ENCODE measurements at places on chromosomes 5 and 9.

DNA sequence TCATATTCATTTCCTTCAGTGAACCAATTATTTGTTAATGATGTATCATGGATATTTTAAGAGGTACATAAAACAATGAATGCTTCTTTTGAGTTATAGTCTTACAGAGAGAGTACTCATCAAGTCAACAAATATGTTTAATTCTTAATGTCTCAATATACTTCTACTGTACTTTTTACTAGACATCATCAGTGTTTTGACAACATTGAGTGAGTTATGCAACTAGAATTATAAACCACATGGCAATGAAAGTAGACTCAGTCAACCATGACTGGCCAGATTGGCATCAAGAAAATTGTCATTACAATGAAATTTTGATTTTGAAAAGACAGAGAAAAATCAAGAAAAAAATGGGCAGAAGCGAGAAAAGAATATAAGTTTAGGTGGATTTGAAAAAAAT lies 1248.1 kb upstream of the CDH18 start:
- DNase-seq: no peak

DNA sequence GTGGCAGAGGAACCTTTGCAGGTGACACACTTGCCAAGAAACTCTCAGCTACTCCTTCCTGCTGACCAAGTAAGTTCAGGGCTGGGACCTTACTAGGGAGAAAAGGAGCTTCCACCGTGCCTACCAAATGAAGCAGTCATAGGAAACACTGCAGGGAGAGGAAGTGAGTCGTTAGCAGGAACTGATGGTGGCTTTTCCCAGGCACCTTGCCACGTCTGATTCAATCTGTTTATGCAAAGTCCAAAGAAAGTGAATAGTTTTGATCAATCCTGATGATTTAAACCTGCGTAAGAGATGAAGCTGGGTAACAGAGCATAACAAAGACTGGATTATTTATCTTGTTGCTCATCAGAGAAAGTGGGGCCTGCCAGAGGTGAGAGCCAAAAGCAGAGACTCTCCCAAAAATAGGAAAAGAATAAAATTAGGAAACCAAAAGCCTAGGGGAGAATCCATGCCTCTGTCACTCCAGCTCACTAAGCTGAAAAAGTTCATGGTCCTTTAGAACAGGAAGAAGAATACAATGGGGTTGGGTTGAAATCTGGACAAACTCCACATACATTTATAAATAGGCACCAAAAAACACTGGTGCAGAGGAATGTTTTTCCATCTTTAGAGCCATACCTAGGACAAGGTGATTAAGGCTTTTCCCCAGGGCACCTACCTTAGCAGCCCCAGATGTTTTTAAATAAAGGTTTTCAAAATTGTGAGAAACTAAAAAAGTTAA lies 9.3 kb upstream of the PFDN1 start:
- DNase-seq: peak; percentile 87

DNA sequence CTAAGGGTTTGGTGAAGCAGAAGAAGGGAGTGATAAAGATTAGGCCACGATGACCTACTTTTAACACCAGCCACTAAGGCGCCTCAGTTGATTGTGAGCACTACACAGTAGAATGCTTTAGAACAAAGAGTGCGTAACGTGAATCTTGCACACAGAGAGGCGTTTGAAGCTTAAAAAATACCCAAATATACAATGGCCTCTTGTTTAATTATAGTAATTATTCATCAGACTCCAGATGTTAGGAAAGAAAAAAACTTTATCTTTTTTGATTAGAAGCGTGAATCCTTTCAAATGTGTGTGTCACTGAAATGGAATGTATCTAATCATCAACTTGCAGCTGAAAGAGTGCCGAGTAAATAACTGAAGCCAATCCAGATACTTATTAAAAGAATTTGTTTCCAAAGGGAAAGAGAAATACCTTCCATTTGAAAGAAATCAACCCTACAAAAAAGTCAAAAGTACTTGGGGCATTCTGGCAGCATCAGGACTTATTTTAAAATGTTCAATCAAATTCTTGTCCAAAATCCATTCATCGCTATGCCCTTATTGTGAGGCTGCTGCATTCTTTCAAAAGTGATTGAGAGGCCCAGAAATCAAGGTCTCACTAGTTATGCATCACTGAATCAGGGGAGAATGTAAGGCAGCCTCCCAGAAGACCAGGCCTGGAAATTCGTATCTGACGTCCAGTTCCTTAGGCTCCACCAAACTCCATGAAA lies 337.5 kb downstream of the ZNF608 start:
- DNase-seq: no peak

GRCh38 chr9:78289474-78289873 lies 7.5 kb upstream of the PSAT1 start:
- DNase-seq: no peak

DNA sequence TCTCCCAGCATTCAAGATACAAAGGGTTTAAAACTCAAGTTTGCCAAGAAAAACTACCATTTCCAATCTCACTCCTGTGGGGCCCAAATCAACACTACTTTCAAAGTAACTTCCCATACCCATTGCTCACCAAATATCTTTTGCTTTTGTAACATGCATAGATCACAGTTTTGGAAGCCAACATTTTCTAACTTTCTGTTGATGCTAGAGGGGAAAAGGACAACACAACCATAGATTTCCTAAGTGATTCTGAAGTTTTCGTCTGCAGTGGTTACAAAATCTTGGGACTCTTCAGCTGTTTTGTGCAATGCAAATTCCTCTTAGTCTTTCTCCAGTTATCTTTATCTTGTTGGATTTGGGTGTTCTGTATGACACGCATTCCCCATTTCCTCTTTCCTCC lies 94.1 kb upstream of the PAPPA start:
- DNase-seq: no peak

DNA sequence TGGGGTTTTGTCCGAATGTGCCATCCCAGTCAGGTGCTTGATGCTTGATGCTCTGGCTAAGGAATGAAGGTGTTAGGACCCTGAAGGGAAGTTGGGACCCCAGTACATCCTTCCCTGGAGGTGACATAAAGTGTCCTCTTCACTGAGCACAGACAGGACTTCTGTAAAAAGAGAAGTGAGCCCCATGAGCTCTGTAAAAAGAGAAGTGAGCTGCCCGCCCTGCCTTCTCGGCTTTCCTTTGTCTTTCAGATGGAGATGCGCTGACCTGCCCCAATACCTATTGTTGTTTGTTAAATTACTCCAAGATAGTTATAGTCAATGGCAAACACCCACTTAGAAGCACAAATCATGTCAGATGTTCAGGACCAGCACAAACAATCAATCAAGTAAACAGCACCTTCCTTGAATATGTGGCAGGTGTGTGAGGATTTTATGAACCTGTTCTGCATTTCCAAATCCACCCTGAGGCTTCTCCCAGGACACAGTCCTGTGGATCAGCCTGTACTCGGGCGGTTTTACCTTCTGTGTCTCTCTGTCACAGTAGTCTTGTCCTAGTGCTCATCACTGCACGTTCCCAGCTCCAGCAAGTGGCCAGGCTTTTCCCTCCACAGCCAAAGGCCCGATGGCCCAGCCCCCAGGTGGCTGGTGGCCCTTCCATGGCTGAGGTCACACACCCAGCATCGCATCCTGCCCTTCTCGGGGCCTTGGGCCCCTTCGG lies 191.4 kb downstream of the MTRR start:
- no peak for DNase-seq

- peak; percentile 79 for DNase-seq
Measured at GRCh38 chr5:72955143-72955767, 586 bp upstream of the FCHO2 start.

GRCh38 chr5:60687927-60688720 lies 11.8 kb downstream of the DEPDC1B start:
- peak; percentile 35 for DNase-seq

DNA sequence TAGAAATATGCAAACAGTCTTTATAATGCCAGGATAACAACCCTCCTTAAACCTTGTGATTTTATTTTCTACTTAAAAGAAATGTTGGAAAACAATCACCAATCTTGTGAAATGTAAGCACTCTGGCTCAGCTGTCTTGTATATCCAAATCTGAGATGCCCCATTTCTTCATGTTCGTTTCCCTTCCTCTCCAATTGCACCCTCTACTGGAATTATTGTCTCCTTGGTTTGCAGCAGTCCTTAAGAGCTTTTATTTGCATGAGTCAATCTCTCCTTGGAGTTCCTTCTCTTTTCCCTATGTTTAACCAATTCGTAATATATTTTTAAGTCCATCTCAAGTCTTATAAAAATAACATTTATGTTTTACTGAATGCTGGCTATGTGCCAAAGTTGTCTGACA lies 362.0 kb upstream of the CDH10 start:
- peak; percentile 5 for DNase-seq

DNA sequence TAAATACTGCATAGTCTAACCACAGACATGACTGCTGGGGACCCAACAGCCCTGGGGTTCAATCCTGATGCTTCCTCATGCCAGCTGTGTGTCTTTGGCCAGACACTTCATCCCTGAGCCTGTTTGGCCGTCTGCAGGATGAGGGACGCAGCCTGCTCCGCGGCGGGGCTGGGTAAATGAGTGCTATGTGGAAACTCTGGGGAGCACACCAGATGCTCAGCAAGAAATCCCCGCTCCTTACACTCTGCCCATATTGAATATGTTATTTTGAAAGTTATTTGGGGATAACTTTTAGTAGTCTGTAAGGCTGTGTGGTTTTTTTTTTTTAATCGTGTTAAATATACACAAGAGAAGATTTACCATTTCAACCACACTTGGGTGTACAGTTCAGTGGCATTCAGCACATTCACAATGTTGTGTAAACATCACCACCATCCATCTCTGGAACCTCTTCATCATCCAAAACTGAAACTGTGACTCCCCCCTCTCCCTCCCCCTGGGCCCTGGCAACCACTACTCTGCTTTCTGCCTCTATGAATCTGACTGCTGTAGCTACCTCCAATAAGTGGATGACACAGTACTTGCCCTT lies 42.7 kb downstream of the SH3PXD2B start:
- peak; percentile 67 for DNase-seq

GRCh38 chr5:135482381-135482933 lies 30.3 kb upstream of the TIFAB start:
- no peak for DNase-seq

DNA sequence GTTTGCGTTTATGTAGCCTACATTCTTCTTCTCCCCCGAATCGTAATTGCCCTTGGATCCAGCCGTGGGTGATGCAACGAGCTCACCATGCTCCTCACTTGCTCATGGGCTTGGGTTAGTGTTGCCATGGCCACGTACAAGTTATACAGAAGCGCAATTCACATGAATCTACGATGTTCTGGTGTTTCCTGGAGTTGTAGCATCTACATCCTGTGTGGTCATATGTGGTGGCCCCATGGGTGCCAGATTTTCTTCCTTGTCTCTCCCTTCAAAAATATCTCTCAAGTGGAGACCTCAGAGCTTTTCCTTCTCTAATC lies 115.3 kb downstream of the TLE4 start:
- no peak for DNase-seq

GRCh38 chr9:133961226-133962165 lies 30.6 kb downstream of the VAV2 start:
- no peak for DNase-seq

DNA sequence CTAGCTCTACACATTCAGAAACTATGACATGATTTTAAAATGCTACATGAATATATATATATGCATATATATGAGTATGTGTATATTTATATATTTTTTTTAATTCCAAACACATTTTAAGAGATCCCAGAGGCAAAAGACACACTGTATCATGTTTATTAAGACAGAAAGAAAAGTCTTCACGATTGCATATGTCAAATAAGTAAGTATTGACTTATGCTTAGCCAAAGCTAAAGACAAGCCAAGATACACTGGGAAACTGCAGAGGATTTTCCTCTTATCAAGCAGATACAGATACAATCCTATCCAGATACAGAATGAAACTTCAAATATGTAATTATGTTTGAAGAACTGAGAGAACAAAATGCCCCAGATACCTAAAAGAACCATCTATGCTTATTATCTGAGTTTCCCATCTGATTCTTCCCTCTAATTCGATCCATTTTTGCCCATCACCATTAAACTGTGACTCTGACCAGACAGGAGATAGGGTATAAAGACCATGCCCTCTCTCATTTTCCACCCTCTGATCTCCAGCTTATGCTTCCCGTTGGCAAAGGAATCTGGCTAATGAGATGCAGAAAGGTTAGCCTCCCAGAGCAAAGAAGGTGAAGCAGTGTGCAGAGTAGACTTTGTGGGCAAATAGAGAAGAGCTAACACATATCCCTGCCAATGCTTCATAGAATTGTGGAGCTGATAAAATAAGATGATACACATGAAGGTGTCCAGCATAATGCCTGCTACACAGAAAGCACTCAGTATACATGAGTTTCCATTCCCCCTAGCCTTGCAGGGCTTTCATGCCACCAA lies 131.0 kb upstream of the TARS1 start:
- no peak for DNase-seq

- peak; percentile 62 for DNase-seq
Measured at GRCh38 chr9:77751341-77752091, 103.4 kb upstream of the GNA14 start.

- no peak for DNase-seq
Measured at GRCh38 chr5:1804001-1804690, 2.9 kb downstream of the NDUFS6 start.

- DNase-seq: no peak
Measured at GRCh38 chr5:73391441-73391881, 57.1 kb downstream of the FOXD1 start.

- no peak for DNase-seq
Measured at GRCh38 chr5:115840873-115841272, 492 bp downstream of the ATG12 start.

DNA sequence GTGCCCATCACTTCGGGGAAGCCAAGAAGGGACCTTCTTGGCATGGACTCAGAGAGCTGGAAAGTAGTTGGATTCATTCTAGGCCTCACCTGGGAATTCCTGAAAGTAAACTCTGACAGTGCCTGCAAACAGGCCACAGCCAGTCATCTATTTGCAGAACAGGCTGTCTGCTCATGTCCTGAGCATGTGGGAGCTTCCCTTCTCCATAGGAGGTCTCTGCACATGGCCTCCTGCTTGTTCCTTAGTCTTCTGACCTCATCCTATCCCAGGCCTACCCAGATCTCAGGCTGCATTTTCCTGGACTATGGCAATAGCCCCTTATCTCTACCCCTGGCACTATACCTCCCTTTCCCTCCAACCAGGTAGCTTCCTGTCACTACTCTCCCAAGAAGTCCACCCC lies 67.2 kb upstream of the FSTL4 start:
- no peak for DNase-seq

- no peak for DNase-seq
Measured at GRCh38 chr5:161382685-161383084, 163.8 kb downstream of the GABRB2 start.

- peak; percentile 8 for DNase-seq
Measured at GRCh38 chr9:111034170-111034897, 3.9 kb downstream of the LPAR1 start.

- DNase-seq: peak; percentile 85
Measured at GRCh38 chr5:139658928-139659667, 10.9 kb downstream of the CXXC5 start.

DNA sequence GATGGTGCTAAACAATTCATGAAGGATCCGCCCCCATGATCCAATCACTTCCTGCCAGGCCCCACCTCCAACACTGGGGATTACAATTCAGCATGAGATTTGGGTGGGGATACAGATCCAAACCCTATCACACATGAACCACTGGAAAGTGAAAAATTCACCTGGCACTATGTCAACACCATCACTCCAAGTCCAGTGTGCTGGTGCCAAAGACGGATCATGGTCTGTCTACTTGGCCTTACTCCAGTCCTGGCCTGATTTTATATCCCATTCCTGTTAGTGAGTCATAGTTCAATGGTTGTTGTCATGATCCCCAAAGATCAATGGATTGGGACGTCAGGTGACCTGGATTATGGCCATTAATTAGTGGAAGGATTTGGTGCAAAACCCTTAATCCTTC lies 147.4 kb upstream of the RPS23 start:
- no peak for DNase-seq

GRCh38 chr9:92476962-92477361 lies 5.3 kb downstream of the ASPN start:
- DNase-seq: no peak

GRCh38 chr5:134409321-134409720 lies 2.4 kb downstream of the CDKN2AIPNL start:
- DNase-seq: no peak
